Stimulated activated CD4-positive, alpha-beta T cell treated with anti-CD3 and anti-CD28 coated beads, Interleukin-12 subunit alpha, Interleukin-12 subunit beta, amount 100 ng/mL, for 4 hours (primary cell): ENCODE measurements at places on chromosomes 7 and 10.
A peak's percentile ranks its signal among the peaks of the same experiment; 100 is the strongest.

GRCh38 chr7:130218806-130219620 lies 11.4 kb downstream of the SSMEM1 start:
- DNase-seq = no peak

GRCh38 chr7:44145969-44146911 lies 5.1 kb upstream of the MYL7 start:
- DNase-seq = peak; percentile 67

- no peak for DNase-seq
These were observed 10.7 kb upstream of the KMT2E start for GRCh38 chr7:105003275-105003674.

- DNase-seq = no peak
These were observed 29.1 kb upstream of the TRUB1 start for GRCh38 chr10:114908896-114909295.
